Stimulated activated CD4-positive, alpha-beta T cell treated with anti-CD3 and anti-CD28 coated beads, Interleukin-4, amount 100 ng/mL, for 24 hours (primary cell): ENCODE measurements at places on chromosomes 6 and 20.
A peak's percentile ranks its signal among the peaks of the same experiment; 100 is the strongest.

GRCh38 chr20:19996222-19996621, 20.9 kb upstream of the NAA20 start:
- no peak for DNase-seq

DNA sequence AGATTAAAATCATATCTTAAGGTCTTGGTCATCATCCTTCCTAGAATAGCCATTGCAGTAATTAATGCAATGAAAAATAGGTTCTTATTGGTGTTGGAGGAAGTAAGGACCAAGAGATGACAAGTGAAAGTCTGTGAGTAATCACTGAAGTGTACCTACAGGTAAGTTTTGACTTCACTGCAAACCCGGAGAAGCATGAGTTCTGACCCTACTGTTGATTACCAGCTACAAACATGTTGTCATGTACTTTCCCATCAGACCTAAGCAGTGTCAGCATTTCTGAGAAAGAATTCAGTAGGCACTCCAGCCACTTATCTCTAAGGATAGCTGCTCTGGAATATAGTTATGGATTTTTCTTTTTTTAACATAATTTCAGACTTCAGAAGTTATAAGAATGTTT, 280.9 kb downstream of the ZFAND3 start:
- no peak for DNase-seq

DNA sequence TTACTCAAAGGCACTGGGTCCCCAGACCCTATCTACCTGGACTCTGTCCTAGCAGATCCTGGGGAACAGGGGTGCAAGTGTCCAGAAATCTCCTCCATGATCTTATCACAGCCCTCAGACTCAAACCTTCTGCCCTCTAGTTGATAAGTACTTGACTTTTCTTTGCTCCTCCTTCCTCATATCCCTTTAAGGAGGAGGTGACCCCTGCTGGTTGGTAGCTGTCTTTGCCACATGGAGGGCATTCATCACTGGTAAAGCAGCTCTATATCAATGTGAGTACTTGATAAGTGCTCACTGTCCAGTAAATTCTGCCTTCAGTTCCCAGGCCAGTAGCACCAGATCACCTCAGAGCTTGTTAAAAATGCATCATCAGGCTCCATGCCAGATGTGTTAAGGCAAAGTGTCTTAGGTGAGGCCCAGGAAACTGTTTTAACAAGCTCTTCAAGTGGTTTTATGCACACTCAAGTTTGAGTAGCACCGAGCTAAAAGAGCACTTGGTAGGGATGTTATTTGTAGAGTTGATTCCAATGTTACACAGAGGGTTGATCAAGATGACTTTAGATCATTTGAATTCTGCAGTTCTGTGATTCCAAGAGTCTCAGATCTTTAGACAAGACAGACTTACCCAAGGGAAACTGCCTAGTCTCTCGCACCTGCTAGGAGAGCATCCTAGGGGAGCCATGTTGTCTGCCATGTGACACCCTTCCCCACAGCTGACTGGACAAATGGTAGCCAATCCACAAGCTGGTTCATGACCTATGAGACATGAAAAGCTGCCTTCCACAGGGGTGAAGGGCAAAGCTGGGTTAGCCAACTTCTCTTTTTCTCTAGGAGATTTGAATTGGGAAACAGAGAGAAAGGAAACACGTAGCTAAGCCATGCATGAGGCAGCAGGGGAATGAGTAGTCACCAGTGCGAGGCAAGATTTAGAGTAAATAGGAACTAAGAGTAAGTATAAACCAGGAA, 18.6 kb downstream of the TREML2 start:
- peak; percentile 51 for DNase-seq

DNA sequence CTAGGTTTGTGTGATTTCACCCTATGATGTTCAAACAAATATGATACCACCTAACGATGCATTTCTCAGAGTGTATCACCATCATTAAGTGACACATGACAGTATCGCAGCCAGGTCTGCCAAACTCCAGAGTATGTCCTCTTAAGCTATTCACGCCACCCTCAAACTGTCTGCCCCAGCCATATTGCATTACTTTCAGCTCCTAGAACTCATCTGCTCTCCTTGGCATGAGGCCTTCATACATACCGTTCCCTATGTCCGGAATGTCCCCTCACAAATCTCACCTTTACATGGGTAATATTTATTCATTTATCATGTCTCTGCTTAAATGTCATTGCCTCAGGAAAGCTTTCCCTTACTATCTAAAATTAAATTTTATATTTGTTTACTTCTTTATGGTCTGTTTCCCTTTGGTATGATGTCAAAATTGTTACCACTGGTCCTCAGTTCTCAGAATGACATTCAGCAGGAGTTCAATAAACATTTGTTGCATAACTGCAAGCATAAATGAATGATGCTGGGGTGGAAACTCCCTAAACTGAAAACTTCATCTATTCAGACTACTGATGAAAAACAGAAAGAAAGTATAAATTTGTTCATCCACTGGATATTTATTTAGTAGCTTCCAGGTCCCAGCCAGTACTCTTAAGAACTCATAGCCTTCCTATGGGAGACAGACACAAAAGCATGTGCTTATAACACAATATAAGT, 3.2 kb downstream of the SESN1 start:
- no peak for DNase-seq

DNA sequence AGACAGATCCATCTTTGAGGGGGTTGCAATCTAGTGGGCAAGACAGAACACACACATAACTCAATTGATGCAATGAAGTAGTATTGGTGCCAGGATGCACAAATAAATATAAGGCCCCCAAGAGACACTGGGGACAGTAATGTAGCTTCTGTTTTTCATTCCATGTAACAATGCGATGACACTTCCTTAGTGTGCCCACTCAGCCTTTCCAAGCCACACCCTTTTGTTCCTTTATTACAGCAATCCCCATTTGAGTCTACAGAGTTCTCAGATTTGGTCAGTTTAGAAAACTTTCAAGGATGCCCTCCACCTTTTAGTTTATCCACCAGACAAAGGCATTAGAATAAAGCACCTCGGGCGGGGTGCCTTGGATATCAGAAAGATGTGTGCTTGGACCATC, 15.5 kb downstream of the TGM3 start:
- no peak for DNase-seq

GRCh38 chr6:104573350-104573749, 286.4 kb downstream of the HACE1 start:
- no peak for DNase-seq

GRCh38 chr20:49054056-49054643, 8.0 kb downstream of the CSE1L start:
- no peak for DNase-seq

DNA sequence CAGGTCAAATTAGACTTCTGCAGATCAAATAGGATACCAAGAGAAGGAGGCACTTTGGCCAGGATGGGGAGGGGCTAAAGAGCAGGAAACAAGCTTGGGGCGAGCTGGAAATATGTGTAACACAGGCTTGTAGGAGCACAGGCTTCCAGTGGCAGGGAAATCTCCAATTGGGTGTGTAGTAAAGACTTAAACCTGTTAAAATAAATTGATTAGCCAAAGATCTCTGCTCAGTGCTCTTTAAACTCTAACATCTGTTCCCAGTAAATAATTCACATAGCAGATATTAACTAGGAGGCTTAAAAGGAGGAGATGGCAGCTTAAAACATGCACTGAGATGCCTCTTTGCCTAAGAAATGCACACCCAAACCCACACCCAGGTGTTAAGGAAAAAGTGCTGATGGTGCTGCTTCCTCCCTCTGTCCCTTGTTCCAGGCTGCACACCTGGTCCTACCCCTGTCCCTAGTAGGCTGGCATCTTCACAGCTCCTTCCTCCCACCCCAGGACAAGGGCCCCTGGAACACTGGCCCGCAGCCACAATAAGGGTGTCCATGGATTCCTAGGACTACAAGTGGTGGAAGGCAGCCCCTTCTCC, 93.5 kb upstream of the MLN start:
- DNase-seq, result no peak

DNA sequence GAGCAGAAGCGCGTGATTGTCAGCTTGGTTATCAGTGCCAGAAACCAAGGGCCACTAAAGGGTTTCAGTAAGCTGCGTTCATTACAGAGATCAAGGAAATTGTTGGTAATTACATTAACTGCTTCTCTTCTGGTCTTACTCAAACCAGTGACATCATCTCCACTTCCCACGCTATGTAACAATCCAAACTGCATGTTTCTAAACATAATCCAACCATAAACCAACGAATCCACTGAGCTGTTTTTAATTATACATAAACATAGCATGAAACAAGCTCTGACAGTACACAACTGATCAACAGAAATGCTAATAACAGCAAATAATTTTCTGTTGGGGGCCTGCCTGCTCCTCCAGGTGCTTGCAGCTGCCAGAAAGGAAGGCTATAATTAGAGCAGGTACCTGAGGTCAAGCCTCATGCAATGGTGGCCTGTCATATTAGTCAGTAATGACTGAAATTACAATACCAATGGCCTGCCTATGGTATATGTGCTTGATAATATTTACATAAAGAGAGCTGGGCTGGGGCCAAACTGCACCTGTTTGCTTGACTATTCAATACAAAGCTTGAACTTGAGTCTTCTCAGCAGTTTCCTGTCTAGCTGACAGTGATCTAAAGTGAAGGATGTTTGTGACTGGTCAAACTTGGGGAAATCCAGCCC, 40.1 kb downstream of the ILRUN start:
- DNase-seq, result peak; percentile 53

DNA sequence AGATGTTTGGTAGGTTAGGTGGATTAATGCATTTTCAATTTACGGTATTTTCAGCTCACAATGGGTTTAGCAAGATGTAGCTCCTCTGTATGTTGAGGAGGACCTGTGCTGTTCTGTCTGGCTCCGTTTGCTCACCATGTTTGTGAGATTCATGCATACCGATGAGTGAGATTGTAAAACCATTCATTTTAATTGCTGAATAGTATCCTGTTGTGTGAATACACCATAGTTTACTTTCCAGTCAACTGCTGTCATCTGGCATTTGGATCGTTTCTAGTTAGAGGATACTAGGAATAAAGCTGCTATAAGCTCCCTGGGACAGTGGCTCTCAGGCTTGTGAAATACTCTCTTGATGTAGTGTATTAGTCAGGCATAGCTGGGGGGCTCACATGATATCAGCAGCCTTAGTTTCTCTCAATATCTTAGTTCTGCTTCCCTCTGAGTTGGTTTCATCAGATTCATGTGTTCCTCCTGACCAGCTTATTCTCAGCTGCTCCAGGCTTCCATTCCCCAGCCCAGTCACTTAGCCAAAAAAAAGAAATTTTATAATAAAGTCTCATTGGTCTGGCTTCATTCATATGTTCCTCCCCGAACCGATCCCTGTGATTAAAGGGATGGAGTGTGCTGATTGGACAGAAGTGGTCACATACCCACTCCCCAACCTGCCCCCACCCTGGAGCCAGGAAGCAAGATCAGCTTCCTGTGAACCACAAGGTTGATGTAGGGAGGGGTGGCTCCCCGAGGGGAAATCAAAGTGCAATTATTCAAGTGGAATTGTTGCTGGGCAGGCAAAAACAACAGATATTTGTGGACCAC, 10.9 kb upstream of the B4GALT5 start:
- DNase-seq, result no peak

GRCh38 chr6:88662163-88662580, 301.2 kb downstream of the RNGTT start:
- DNase-seq, result no peak

GRCh38 chr6:127115084-127115655, 3.3 kb upstream of the RSPO3 start:
- DNase-seq, result no peak

DNA sequence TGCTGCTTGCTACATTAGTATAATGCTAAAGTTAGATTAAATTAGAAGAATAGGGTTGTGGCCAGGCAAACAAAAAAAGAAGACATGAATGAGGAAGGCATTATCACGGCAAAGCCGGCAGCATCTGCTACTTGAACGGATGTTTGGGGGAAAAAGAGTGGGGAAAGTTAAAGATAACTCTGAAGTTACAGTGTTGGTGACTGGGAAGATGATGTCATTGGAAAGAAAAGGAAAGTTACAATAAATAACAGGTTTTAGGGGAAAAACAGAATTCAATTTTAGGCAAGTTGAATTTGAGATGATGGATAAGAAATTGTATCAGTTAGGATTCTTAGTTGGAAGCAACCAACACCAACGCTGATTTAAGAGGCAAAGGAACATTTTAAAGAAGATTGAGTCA, 74.2 kb upstream of the NRN1 start:
- no peak for DNase-seq

- DNase-seq, result no peak
These were observed 17.6 kb downstream of the GHRH start for GRCh38 chr20:37243937-37244571.

DNA sequence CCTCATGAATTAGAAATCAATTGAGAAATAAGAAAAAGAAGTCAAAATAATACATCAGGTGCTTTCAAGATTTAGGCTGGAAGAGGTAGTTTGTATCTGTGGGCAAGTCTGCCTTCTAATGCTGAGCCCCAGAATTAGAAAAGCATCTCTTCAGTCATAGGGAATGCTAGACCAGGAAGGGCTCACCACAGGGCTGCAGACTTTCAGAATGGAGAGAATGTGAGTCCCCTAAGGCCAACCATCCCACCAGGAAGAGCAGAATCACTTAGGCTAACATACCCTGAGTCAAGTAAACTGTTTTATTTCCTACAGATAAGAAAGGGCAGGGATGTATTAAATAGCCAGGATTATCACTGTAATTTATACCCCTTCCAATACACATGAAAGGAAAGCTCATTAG, 510.2 kb downstream of the RNF144B start:
- no peak for DNase-seq

GRCh38 chr20:62860391-62860923, 1.2 kb downstream of the TCFL5 start:
- DNase-seq, result no peak

DNA sequence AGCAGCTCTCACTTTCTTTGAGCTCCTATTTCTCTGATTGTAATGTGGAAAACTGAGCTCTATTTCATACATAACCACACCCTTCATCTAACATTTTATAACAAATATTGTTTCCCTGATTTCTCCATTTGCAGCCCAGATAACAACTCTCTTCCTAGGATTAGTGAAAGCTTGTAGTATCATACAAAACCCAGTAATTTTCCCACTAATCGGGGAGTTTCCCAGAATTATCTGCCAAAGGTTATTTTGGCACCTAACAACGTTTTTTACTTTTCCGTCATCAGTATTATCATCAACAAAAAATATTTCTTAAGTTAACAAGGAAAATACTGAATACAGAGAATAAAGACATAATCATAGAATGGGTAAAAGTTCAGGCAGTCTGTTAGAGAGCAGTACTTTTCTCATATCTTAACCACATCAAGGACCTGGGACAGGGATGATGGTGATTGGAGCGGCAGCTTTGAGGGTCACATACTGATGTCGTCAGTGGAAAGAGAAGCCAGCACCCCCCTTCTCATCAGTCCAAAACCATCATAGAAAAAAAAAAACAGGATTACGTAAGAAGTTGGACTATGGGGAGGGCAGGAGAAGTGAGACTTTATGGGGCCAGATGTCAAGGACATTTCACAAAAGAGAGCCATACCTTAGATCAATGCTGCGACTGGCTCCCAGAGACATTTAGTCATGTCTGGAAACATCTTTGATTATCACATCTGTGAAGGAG, 166.1 kb upstream of the TNFAIP3 start:
- DNase-seq, result no peak

GRCh38 chr20:64119301-64119680, 11.9 kb upstream of the NPBWR2 start:
- no peak for DNase-seq
